Peyer's patch (tissue), 4 donors: ENCODE measurements at places on chromosomes 11 and 22.
A peak's percentile ranks its signal among the peaks of the same experiment; 100 is the strongest.

DNA sequence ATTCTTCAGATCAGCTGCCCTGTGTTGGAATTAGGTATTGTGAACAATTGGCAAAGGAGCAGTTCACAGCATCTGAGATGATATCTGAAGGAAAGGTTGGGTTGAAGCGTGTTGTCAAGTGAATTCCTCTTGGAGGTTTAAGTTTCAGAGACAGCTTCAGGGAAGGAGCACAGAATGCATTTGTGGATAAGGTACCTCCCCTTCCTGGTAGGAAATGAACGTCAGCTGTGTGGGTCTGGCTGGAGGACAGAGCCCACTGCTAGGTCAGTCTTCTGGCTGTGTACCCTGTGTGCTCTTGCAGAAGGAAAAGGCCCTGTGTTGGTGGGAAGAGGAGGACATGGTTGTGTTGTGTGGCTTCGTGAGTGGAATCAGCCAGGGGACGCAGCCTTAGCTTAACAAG lies 88.1 kb upstream of the GAL start:
- DNase-seq: no peak

DNA sequence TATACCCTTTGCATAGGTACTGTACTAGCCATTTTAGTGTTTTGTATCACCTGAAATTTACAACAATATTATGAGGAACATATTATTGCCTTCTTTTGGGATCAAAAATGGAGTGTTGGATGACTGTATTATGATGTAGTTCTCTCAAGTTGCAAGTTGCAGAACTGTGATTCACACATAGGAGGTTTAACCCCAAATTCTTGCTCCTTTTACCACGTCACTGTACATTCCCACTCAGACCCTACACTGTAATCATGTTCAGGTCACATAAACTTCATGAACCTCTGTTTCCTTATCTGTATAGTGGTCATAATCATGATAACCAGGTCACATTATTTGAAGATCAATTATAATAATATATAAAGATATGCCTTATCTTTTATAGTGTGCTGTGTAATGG lies 925.1 kb upstream of the TENM4 start:
- no peak for DNase-seq

- no peak for DNase-seq
These were observed 35.2 kb downstream of the CTTN start for GRCh38 chr11:70433526-70433925.

DNA sequence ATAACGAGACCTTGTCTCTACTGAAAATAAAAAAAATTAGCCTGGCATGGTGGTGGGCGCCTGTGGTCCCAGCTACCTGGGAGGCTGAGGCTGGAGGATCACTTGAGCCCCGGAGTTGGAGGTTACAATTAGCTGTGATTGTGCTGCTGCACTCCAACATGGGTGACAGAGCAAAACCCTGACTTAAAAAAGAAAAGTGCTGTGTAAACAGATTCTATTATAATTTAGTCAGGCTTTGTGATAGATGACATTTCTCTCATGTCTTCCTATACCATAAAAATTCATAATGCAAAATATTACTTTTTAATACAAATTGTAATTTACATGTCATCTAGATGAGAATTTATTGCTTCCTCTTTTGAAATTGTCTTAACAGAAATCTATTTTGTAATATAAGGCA lies 94.1 kb downstream of the MTMR3 start:
- no peak for DNase-seq

- DNase-seq: no peak
These were observed 19.9 kb downstream of the IGHMBP2 start for GRCh38 chr11:68923614-68924013.

DNA sequence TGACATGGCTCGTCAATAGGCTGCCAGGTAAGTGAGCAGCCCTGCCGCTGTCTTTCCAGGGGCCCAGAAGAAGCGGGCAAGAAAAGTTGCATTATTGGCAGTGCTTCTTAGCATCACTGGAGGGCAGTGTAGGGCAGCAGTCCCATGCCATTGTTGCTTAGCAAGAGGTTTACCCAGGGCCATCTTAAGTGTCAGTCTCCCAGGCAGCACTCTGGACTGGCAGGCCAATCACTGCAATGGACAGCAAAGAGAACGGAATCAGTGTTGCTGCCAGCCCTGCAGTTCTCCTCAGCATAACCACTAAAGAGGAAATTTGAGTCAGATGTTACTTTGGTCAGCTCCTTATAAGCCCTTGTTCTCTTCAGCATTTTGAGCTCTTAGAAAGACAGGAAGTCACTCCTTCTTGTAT lies 13.4 kb upstream of the GRK2 start:
- peak; percentile 14 for DNase-seq

DNA sequence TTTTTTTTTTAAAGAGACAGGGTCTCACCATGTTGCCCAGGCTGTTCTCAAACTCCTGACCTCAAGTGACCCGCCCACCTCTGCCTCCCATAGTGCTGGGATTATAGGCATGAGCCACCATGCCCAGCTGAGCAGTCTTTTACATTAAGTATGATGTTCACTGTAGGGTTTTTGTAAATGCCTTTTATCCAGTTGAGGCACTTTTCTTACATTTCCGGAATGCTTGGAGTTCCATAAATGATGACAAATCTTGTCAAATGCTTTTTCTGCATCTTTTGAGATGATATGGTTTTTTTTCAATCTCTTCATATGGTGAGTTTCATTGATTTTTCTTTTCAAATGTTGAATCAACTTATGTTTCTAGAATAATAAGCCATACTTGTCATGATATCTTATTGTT lies 29.4 kb upstream of the CTTN start:
- DNase-seq: no peak

DNA sequence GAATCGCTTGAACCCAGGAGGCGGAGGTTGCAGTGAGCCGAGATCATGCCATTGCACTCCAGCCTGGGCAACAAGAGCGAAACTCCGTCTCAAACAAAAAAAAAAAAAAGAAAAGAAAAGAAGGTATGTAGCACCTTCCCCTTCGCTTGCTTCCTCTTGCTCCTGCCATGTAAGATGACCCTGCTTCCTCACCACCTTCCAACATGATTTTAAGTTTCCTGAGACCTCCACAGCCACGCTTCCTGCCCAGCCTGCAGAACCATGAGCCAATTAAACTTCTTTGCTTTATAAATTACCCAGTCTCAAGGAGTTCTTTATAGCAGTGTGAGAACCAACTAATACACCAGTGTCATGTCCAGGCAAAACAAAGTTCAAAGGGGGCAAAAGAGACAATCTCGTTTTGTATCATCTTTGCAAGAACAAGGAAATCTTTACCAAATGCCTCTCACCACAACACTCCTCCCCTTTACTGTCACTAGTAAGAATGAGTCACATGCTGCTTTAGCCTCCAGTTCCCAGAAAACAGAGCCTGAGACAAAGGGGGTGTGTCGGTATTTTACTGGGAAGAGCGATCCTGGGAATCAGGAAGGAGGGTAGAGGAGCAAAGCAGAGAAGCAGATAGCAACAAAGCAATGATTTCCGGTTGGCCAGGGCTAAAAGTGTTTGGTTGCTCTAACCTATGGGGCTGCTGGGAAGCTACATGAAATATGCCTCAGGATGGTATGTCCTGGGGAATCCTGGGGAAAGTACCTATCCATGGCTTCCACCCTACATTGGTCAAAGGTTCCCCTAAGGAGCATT lies 10.5 kb upstream of the MCHR1 start:
- no peak for DNase-seq

- DNase-seq: no peak
These were observed at the start of gene MS4A3 for GRCh38 chr11:60056349-60056969. MS4A3 (plus strand) TSS chr11:60056665; CDS start chr11:60061161, 4,496 bp downstream.

DNA sequence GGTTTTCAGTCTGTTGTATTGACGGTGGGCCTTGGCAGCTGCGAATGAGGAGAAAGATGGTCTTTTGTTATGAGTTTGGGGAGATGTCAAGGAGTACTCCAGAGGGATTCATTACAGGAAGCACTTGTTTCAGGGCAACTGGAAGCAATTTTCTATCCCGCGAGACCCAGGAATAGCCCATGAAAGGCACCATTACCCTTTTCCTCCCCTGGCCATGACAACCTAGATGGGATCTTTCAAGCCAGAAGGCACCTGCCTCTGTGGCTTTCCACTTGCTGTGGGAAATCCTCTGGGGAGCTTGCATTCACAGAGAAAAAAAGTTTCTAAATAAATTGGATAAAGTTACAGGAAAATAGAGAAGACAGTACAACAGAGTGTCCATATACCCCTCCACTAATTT lies 2.7 kb downstream of the ZNF215 start:
- DNase-seq: no peak

DNA sequence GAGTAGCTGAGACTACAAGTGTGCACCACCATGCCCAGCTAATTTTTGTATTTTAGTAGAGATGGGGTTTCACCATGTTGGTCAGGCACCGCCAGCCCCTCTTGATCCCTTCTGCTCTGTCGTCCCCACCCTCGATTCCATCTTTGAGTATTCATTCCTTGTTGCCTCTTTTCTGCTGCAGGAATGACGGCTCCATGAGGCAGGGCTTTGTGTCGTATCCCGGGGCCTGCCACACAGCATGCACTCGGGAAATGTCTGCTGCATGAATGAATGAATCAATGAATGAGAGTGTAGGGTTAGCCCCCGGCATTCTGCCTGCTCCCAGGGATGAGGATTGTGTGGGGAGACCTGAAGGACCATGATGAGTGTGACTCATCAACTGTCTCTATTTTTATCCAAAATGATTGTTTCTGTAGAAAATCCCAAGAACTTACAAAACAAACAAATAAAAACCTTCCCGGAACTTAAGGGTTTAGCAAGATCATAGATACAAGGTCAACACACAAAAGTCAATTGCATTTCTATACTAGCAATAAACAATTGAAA lies 54.6 kb upstream of the SLC22A12 start:
- DNase-seq: peak; percentile 22

- DNase-seq: no peak
These were observed 39.7 kb downstream of the CACNA1I start for GRCh38 chr22:39610246-39610645.

DNA sequence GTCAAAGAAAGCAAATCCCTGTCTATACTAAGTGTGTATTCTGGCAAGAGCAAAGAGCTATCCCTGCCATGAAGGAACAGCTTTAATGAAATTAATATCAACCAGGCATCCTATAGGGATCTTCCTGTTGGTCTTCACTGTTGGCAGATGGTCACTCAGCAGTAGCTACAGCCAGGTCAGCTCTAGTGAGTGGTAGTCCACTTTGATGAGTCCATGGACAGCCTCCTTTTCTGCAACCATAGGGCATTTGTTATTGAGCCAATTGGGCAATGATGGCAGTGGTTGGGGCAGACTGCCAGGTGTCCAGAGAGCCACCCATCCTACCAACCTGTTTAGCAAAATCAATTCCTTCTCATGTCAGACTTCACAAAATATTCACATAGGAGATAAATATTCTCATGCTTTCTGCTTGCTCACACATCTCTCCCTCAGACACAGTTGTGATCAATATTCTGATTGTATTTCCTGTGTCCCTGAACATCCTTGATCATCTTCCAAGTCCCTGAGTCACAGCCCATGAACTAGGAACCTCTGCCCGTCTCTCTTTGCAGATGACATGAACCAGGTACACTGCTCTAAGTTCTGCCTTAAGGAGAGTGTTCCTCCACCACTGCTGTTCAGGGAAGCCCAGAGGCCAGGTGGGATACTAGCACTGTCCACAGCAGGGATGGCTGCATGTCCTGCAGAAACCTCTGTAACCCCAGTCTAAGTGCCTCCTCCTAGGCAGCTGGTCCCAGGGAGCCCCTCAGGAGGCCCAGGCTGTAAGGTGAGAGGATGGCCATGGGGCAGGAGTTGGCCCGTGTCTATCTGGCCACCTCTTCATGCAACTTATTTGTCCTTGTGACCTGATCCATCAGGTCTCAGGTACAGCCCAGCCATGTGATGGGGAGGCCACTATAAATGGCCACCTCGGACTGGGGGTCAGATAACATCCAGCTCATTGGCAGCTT lies 74.2 kb upstream of the IGLL5 start:
- no peak for DNase-seq

DNA sequence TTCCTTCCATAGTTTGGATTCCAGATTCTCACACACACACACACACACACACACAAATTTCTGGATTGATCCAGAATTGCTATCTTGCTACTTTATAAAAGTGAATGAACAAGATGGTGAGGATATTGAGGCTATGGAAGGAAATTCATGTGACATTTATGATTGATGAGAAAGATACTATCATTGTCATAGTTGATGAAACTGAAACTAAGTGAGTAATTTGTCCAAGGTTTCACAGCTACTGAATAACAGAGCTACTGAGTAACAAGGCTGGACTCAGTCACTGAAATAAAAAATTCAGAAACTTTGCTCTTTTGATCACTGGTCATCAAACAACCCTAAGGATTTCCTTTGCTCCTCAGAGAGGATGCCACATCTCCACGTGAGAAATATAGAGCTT lies 16.2 kb downstream of the OR5D16 start:
- DNase-seq: no peak

GRCh38 chr11:116192509-116193210 lies 580.1 kb downstream of the BUD13 start:
- DNase-seq: no peak

DNA sequence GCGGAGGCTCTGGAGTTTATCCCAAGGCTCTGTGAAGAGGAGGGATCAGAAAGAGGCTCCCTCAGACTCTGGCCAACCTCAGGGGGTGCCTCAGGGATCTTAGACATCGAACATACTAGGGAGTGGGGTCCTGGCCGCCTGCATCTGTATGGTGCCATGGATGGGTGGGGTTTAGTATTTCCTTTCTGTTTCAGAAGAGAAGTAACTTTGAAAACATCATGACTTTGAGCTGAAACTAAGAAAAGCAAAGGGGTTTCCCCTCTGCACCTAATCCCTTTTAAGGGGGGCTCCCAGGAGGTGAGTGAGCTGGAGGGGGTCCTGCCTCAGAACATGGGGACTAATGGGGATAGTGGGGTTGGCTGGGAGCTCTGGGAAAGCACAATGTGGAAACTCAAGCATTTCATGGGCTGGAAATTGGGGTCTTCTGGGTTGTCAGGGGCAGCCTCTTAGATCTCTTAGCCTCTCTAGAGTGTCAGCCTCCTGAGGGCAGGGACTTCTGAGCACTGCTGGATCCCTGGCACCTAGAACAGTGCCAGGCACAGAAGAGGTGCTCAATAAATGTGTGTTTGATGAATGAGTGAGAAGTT lies 11.8 kb upstream of the SSTR3 start:
- no peak for DNase-seq

DNA sequence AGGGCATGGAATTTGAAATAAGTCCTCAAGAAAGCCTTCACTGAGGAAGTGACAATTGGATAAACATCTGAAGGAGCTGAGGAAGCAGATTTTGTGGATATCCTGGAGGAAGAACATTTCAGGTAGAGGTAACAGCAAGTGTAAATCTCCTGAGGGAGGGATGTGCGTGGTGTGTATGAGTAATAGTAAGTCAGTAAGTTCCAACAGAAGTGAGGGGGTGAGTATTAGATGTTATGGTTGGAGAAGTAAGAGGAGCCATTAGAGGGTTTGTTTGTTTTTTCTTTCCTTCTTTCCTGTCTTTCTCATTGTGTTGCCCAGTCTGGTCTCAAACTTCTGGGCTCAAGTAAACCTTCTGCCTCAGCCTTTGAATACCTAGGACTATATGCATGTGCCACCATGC lies 29.0 kb downstream of the ANKRD42 start:
- DNase-seq: no peak

- DNase-seq: no peak
These were observed 36.1 kb downstream of the RELT start for GRCh38 chr11:73412308-73412707.

- no peak for DNase-seq
These were observed 40.5 kb downstream of the DUSP8 start for GRCh38 chr11:1531449-1532013.
